ENCODE measurements at places on chromosomes 2 and 18.

DNA sequence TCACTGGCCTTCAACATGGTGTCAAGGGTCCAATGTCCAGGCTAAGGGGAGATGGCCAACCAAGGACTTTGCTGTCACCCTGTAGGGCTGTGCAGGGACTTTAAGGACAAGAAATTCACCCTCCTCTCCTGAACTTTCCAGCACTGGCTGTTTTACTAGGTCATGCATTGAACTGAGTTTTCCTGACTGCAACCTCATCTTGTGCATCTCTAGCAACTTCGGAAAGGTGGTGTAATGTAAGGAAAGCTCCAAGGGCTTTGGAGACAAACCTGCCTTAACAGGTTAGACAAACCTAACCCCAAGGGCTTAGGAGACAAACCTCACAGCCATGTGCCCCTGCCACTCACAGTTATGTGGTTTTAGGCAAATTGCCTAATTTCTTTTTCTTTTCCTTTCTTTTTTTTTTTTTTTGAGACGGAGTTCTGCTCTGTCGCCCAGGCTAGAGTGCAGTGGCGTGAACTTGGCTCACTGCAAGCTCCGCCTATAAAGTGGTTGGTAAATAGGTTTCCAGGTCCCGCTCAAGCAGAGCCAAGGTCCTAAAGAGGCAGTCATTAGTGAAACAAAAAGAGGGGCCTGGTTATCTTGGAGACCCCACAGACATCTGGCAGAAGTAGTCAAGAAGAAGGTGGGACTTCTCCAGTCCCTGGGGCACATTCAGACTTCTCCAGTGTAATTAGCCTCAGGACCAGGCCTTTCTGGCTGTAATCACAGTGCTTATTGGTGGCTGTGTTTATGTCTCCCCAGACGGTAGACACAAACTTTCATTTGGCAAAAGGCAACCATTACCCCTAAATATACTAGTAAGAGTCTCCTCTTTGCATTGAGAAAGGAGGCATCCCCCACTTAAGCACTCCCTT is 37.6 kb upstream of the PMAIP1 start:
- DNase-seq = no peak

DNA sequence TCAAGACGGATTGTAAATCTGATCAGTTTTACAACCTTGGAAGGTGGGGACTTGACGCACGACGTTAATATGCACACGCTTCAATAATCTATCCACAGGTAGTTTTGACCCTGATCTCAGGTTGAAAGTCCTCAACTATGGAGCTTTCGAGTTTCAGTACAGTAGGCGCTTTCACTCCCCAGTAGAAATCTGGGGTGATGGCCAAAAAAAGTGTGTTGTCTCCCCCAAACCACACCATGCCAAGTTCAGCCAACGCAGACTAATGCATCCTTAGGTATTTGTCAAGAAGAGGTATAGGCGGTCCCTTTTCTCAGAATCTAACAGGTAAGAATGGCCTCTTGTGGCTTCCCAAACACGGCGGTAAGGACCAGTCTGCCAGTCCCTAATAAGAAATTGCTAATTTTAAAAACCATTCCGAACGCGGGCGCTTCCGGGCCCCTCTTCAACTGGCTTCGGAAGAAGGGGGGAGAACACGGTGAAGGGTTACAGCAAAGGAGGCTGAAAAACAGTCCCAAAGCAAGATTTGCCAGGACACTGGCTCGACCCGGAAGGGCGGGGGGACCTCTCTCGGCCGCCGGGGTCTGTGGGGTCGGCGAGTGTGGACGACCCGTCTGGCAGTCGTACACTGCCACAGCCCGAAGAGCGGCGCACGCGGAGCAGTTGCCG is 659 bp downstream of the FAM210A start:
- no peak for DNase-seq

- no peak for DNase-seq
These were observed 5.6 kb downstream of the ZAP70 start for GRCh38 chr2:97718942-97719341.

DNA sequence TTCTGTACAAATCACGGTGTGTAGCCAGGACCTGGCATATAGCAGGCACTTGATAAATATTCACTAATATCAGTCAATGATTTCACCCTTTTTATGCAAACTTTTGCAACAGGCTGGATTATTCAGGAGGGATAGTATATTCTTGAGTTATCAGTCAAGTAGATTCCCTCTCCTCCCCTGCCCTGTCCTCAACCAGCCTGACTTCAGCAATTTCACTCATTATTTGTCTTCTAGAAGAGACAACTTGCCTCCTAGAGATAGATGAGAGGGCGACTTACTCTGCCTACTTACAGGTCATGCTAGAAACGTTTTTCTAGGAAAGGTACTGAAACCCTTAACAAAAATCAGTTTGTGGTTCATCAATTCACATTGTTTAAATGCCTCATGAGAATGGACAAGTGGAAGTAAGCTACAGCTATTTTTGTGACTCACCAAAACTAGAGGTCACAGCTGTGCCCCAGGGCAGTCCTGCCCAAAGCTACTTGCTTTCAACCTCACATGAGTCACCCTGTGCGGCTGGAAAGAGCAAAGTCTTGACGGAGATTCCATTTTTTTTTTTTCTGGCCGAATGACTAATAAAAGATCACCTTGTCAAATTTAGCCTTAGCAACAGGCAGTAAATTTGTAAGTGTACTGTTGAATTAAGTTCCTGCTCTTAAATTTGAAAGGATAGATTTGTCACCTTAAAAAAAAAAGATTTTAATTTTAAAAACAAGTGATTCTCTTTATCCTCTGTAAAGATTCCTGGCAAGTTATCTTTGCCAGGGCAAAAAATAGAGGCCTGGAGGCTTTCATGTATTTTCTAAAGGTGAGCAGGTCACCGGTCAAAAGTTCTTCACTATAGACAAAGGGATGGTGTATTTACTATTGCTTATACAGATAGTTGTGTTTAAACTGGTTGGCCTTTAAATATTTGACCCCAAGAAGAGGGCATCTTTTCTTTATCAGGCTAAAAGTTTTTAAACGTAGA is 109.0 kb upstream of the SLC35G4 start:
- DNase-seq = no peak

- no peak for DNase-seq
These were observed 141.5 kb downstream of the NCKAP5 start for GRCh38 chr2:133426791-133427190.

GRCh38 chr18:46554406-46555080 is 102.5 kb downstream of the LOXHD1 start:
- no peak for DNase-seq

GRCh38 chr2:8441986-8442385 is 239.9 kb upstream of the ID2 start:
- no peak for DNase-seq

- no peak for DNase-seq
These were observed 41.6 kb upstream of the NT5C1B start for GRCh38 chr2:18630941-18631340.

- DNase-seq = no peak
These were observed 30.9 kb downstream of the USP14 start for GRCh38 chr18:189254-189653.

DNA sequence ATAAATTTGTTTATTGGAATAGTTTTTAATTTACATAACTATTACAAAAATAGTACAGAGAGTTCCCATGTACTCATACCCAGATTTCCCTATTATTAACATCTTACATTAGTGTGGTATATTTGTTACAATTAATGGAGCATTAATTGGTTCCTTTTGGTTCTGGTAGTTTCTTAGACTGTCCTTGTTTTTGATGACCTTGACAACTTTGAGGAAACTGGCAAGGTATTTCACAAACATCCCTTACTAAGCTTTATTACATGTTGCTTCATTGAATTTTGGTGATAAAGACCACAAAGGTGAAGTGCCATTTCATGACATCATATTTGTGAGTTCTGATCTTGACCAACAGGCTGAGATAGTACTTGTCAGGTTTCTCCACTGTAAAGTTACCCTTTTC is 379.0 kb upstream of the GCFC2 start:
- no peak for DNase-seq

DNA sequence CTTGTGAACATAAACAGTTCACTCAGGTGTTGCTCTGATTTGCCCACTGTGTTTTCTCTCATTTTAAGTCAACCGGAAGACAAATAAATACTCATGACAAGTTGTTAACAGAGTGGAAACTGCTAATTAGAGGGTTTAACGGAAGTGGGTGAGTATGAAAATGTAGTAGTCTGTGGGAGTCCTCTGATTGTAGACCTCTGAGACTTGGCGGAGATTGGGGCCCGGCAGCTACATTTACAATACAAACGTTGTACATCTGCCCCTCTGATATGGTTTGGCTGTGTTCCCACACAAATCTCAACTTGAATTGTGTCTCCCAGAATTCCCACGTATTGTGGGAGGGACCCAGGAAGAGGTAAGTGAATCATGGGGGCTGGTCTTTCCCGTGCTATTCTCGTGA is 107.3 kb upstream of the FAM98A start:
- DNase-seq = no peak

Data from suprapubic skin (tissue), 4 donors.